Eye (tissue), 1 donor: ENCODE measurements at places on chromosomes 1 and 21.

GRCh38 chr21:45845770-45846090 is 135.8 kb upstream of the COL6A1 start:
- DNase-seq: peak; percentile 93

DNA sequence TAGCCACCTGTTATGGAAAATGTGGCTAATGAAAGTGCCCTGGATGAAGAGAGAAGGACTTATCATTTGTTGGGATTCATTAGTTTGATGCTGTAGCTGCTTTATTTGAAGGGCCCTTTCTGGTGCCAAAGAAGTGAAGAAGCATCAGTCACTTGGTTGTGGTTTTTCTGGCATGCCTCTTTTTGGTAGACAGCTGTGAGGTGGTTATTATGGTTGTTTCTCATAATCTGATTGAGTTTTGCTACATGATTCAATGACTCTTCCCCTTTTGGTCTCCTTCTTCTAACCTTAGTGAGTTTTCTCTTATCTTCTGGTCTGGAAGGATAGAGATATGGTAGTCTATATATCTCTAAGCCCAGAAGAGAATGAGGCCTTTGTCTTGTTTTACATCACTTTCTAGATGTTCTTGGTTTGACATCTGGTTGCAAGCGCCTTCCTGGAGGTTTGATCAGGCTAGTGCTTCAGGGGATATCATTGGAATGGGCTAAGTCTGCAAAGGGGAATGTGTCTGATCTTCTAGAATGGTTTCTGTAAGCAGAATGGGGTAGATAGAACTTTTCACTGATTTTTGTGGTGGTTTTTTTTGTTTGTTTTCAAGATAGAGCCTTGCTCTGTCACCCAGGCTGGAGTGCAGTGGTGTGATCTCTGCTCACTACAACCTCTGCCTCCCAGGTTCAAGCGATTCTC is 26.0 kb downstream of the ARID1A start:
- DNase-seq: no peak

DNA sequence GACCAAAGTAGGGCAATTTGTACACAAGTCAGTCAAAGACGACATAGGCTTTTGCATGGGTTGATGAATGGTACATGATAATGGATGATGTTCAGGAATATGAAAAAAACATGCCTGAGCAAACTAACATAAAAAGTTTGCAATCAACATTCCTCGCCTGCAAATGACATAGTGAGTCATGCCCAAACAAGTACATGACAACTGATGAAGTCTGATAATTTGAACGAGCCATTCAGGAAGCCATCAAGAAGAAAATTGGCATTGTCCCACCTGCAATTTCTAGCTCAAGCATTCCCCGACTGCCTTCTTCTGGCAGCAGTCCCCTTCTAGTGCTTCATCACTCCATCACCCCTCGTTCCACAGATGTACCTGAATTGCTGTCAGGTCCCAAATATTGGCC is 118.4 kb upstream of the NR5A2 start:
- DNase-seq: no peak

DNA sequence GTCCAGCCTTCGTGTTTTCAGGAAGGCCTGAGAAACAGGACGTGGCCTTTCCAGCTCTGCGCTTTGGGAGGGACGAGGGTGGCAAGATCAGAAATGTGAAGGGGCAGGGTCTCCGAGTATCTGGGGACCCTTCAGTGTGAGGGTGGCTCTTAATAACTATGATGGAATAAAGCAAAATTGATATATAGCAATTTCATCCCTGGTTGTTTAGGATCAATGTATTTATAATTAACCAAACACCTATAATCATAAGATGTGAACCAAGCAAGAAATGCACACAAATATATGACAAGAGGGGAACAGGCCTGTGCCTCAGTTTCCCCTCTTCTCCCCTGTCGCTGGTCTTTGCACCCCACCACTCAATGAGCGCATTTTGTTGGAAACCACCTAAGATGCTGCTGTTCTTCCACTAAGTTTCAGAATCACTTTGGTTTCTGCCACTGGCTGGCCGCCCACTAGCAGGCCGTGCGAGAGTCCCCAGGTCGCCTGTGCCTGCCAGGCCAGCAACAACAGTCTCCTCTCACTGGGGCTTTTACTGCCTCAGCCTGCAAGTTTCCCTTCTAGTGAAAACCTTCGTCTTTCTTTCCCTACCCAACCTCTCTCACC is 36.6 kb downstream of the UBASH3A start:
- no peak for DNase-seq

DNA sequence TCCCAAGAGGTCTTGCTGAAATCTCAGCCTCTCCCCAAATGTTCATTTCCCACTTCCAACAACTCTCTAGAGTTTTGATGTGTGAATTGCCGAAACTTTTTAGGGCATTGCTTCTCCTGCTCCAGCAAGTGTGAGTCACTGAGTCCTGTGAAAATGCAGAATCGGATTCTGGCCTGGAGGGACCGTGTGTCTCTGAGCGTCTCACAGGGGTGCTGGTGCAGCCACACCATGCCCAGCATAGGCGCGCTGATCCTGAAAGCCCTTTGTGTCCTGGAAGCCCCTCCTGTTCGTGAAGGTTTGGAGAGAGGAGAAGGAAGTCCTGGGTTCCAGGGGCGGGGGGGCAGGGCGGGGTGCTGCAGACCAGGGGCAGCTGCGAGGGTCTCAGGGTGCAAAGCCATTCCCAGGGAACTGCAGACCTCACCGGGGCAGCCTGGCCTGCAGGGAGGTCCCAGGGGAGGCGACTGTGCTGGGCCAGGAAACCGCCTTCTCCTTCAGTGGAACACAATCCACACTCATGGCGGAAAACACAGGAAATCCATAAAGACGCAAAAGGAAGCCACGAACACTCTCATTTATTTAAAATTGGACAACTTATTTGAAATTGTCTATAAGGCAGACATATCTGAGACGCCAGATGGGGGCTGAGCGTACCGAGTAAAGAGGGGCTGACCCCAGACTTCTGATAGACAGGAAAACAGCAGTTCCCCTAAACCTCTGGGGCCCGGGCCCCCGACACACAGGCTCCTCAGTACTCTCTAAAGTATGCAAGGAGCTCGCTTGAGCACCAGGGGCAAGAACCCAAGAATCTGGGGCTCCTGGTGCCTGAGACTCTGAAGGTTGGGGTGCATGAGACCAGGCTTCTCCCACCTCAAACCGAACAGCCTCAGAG is 43.5 kb upstream of the ADARB1 start:
- no peak for DNase-seq

- DNase-seq: peak; percentile 85
These were observed 39.4 kb downstream of the ABCG1 start for GRCh38 chr21:42258150-42258884.

DNA sequence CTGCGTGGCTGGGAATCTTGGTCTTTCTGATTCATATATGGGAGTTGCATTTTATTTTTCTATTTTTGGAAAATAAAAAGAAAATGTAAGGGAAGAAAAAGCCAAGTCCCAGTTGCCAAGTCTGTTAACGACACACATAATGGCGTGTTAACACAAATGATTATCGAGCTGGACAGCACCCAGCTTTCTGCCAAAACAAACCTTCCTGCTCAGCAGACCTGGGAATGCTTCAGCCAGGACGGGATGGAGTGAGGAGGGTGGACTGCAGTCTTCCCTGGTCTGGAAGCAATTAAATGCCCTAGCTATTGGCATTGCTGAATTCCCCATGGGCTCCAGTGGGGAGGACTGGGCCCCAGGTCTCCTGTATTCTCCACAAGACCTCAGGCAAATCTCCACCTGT is 184.2 kb upstream of the USP24 start:
- DNase-seq: peak; percentile 51

GRCh38 chr1:78277253-78277652 is 213.5 kb upstream of the PTGFR start:
- no peak for DNase-seq

DNA sequence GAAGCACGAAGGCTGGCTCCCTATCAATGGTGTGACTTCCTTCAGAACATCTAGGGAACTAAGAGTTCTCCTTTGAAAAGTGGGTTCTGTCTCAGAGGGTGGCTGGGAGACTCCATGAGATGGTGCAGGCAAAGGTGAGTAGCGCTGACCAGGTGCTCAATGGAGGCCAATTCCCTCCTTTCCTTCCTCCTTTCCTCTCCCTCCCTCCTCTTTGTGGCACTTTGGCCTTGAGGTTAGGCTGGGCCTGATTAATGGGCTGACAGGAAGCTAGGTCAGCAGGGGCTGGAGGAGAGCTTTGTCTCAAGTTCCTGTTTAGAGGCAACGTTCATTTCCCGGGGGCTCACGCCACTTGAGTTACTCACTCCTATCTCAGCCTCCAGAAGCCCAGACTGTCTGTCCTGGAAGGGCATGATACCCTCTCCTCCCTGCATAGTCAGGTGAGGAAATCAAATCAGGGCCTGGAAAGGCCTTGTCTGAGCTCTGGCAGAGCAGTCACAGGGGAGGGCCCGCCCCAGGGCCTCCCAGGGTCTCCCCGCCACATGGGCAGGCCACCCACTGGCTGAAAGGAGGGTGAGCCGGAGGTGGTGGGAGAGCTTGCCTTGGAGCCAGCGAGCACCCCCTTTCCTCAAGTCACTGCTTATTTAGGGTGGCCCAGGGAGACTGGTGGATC is 58.4 kb upstream of the SSBP3 start:
- DNase-seq: no peak

GRCh38 chr1:242522304-242522945 is 2.1 kb downstream of the PLD5 start:
- DNase-seq: no peak

DNA sequence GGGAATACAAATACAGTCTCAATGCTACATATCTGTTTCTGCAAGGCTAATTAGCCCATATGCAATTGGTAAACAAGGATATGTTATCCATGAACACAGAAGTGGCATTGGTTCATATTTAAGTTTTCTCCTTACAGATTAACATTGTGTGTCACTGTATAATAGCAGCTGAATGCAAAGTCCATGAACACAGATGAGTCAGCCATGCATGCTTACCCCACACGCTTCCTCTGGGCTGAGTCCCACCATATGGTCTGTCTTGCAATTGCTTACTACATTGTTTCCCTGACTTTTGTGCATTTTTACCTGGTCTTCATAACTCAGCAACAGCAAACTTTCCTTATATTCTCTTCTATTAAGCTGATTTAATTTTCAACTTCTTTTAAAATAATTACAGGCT is 41.5 kb upstream of the TSNAX start:
- DNase-seq: no peak

DNA sequence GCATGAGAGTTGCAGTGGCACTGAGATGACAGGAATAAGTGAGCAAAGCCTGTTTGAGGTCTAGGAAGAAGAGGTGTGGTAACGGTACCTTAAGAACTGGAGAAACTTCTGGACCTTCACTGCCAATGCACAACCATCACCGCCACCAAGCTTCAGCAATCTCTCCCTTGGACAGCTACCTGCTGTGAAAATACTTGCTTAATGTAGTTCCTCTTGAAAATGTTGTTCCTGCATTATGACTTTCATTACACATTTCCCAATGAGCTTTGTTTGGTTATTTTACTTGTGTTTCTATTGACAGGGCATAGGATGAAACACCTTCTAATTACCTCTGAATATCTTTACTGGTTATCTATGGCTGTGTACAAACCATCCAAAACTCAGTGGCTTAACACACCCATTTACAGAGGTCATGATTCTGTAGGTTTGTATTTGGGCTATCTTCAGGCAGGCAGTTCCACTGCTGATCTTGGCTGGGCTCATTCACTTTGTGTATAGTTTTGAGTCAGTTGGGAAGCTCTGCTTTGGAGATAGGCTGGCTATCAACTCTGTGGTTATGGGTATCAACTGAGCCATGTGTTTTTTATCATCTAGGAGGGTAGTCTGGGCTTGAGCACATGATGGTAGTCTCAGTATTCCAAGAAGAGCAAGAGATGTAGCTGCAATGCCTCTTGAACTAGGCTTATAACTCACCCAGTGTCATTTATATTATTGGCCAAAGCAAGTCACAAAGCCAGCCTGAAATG is 149.4 kb downstream of the ELAVL4 start:
- DNase-seq: no peak

DNA sequence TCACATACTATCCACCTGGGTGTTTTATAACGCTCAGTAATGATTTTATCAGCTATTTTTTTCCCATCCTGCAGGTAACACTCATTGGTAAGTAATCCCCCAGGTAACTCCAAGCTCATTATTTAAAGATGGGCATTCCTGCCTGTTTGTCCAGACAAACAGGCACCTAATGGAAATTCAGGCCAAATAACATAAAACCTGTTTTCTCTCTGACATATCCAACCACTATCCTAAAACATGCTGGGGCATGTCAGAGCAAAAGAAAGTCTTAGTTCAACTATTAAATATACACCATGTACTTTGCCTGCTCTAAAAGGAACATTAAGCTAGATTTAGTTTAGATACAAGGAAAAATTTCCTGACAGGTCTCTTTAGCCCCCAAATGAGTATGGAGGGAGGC is 987.7 kb downstream of the TTLL7 start:
- DNase-seq: no peak

GRCh38 chr1:3197781-3198316 is 128.8 kb downstream of the PRDM16 start:
- no peak for DNase-seq

DNA sequence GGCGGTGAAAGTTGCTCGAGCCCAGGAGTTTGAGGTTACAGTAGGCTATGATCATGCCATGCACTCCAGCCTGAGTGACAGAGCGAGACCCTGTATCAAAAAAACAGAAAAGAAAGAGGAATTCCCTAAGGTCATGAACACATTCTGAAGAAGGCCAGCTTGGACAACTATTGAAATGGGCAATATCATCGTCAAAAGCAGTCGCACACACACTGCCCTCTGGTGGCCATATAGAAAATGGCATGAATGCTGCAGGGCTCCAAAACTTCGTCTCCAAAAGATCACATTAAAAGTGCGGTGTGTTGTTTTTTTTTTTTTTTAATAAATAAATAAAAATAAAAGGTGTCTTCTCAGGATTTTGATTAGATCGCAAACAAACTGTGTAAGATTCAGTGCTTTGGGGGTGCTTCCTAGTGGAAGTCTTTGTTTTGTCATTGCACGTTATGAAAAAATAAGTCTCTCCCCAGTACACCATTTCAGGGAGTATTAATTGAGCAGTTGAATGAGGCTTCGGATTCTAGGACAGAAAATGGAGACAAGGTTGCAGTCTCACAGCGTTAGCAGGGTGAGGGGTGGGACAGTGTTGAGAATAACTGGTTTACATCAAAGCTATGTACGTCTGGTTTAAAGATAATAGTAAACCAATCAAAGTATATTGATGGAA is 87.5 kb upstream of the FMN2 start:
- peak; percentile 34 for DNase-seq

- DNase-seq: no peak
These were observed 3.6 kb downstream of the ALG14 start for GRCh38 chr1:95068956-95069709.

- DNase-seq: no peak
These were observed 93.8 kb upstream of the ETV3 start for GRCh38 chr1:157231846-157232525.

- peak; percentile 73 for DNase-seq
These were observed 290.4 kb downstream of the KCNT2 start for GRCh38 chr1:196317535-196318522.

- no peak for DNase-seq
These were observed 56.7 kb downstream of the S1PR1 start for GRCh38 chr1:101293461-101294051.
